Activated naive CD4-positive, alpha-beta T cell treated with anti-CD3 and anti-CD28 coated beads, Interleukin-2, amount 50 U/mL, for 72 hours (primary cell): ENCODE measurements at places on chromosomes 4 and X. TPM values are rescaled to one million over a fixed set of nuclear protein-coding genes. Genes with fewer than 3 reads are reported as not detected.

Gene P2RY8
- 18.9 TPM for total RNA-seq

Gene HSFX2
- not detected for total RNA-seq

Gene FGF5
- total RNA-seq: not detected

Gene PFKFB1
- total RNA-seq: 0.99 TPM

Gene PRDM5
- total RNA-seq: 0.25 TPM

Gene PRDM8
- 3.8 TPM for total RNA-seq

Gene SRPX2
- not detected for total RNA-seq

Gene PRSS12
- not detected for total RNA-seq

Gene JAKMIP1
- 1.3 TPM for total RNA-seq

Gene KLHL13
- total RNA-seq: 0.48 TPM
